ENCODE measurements at places on chromosomes 6 and 20.

DNA sequence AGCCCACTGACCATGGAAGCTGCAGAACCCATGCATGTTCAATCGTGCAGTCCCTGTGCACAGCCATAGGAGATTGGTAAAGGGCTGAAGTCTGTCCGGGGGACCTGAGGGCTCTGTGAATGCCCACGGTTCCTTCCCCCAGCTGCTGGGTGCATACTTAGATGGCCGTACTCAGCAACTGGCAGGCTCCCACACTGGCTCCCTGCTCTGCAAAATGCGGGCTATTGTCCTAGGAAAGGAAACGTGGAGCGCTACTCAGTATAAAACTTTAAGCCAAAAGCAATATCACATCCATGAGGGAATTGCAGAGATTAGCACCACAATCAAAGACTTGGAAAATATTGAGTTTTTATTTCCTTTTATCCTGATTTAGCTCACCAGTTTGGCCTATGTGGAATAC lies 202.0 kb downstream of the WDR27 start:
- no peak for DNase-seq

DNA sequence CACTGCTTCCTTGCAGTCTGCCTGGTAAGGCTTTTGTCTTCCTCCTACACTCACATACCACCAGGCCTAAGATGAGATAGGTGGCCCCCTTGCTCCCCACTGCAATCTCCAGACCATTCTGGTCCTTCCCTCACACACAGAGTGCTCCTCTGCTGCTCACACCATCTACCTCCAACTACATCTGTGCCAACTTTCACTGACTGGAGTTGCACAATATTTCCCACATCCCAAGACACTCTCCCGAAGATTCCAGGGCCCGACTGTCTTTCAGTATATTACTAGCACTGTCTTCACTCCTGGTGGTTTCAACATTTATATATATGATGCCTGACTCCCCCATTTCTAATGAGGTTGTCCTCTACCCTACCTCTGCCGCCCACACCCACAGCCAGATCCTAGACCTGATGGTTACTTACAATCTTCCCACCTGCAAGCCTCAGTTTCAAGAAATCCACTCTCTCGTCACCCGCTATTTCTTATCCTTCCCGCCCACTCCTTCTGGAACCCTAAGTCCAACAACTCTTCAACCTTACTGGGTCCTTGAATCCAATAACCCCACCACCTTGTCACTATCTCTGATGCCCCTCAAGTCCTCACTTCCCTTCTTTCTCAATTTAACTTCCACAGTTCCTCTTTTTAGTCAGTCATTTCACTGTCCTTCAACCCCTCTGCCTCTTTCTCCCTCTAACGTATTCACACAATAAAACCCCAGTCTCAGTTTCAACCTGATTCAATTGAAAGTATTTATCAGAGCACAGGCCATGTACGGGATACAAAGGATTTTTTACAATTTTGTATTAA lies 21.6 kb downstream of the RALGAPA2 start:
- no peak for DNase-seq

DNA sequence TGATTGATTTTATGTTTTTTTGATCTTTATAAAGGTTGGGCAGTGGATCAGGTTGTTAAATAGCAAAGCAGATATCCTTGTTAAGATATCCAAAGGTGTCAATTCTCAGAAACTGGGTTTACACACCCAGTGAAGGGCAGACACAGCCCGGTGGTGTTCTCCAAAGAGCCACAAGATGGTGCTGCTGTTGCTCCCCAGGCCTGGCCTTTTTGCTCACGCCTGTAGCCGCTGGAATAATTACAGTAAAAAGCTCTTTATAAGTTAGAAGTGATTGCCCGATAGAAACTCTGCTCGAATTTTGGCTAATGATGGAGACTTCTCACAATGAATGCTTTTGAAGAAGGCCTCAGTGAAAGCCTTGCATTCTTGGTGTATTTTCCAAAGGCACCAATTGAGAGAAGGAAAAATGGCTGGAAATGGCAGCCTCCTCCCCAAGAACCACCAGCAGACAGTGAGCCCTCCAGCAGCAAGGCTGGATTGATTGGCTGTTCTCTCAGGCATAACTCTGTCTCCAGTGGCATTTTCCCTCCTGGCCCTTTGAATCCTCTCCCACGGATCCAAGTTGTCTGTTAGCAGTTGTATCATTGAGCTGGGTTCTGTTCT lies 120.5 kb upstream of the CHD6 start:
- no peak for DNase-seq

- DNase-seq = no peak
Measured at GRCh38 chr20:25226433-25227316, 21.2 kb upstream of the PYGB start.

- no peak for DNase-seq
Measured at GRCh38 chr6:154289818-154290508, 66.6 kb downstream of the IPCEF1 start.

DNA sequence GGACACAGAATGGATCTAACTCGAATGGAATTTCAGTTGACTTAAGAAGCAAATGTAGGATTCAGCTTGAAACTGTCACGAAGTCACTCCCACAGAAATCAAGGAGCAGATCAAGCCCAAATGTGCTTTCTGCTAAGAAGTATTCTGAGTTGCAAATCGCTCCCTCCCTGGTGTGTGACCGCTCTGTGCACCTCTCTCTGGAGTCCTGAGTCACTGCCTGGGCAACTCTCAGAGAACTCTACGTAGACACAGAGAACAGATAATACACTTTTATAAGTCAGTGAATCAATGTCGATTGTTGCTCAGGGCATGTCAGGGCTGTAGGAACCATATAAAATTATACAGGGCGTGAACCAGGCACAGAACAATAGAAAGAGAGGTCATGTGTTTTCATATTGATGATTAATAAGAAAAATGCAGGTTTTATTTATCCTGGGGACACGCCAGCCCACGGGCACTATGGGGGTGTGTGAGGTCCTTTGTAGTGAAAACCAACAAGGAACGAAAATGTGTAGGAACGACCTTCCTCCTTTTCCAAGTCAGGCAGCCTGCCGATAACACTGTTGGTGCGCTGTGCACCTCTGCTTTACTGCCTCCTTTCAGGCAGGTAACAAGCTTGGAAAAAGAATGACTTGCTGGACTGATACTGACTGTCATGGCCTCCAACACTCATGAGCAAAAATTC lies 248.1 kb upstream of the FOXQ1 start:
- no peak for DNase-seq

- no peak for DNase-seq
Measured at GRCh38 chr6:150846641-150847040, 18.9 kb upstream of the MTHFD1L start.

GRCh38 chr20:29742699-29743100 lies 1514.8 kb upstream of the DEFB115 start:
- no peak for DNase-seq

DNA sequence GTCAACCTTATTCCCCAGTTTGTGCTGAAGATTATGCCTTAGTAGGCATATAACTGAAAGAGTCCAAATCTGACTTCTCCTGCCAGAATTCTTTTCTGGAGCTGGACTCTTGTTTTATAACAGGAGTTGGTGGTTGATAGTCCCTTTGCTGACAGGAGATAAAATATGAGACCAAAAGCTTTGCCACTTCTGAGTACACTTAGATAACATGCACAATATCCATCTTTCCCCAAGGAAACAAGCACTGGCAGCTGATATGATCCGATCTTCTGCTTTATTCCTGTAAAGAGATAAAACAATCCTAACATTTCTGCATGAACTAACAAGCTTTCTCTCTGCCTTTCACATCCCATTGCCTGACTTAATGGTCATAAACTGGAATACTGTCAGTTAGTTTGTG lies 1265.4 kb upstream of the ADGRB3 start:
- DNase-seq = no peak

DNA sequence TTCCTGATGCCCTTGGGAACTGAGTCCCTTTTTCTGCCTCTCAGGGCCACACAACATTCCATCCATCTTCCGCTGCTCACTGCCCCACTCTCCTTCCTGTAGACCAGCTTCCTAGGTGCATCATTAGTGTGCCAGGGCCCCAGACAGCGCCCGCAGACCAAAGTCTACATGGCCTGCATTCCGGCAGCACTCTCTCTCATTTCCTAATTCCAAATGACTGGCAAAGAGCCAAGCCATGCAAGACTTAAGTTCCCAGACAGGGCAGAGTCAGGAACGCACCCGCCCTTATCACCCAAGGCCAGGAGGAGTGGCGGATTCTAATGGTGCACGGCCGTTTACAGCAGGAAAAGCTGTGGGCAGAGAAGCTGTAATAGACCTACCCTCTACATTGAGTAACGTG lies 159.8 kb upstream of the ARID1B start:
- peak; percentile 57 for DNase-seq

GRCh38 chr6:114514170-114514569 lies 171.3 kb upstream of the HS3ST5 start:
- peak; percentile 13 for DNase-seq

DNA sequence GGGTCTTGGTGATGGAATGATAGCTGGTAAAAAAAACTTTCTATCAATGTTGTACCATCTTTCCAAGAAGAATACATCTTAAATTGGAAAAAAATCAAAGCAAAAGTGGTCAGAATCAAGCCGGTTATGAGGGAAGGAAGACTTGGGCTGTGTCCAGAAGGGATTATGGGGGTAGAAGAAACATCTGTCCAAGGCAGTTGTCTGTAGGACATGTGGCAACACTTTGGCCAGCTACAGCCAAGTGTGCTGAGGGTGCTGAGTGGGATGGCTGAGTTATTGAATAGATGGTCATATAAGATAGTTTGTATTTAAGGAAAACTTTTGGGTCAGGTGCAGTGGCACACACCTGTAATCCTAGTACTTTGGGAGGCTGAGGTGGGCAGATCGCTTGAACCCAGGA lies 38.4 kb downstream of the INSM1 start:
- DNase-seq = no peak

DNA sequence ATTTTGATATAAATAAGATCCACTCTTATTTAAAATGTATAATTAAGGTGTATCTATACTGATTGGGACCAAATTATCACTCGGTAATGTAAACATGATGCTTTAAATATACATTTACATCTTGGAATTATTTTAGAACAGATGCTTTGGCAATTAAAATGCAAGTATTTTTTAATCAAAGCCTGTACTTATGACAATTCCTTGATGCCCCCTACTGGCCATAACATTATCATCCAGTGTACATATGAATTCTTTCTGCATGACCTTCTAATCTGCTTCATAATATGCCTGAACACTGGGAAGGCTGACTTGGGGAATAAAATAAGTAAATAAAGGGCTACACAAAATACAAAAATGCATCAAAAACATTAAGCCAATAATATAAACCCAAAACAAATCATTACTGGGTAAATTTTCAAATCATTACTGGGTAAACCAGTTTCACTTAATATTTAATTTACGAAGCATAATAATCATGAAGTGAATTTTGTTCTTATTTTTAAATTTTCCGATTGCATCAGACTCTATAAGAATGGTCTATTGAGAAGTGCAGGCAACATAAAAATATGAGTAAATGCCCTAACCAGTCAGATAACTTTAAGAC lies 65.1 kb downstream of the CGA start:
- peak; percentile 1 for DNase-seq

DNA sequence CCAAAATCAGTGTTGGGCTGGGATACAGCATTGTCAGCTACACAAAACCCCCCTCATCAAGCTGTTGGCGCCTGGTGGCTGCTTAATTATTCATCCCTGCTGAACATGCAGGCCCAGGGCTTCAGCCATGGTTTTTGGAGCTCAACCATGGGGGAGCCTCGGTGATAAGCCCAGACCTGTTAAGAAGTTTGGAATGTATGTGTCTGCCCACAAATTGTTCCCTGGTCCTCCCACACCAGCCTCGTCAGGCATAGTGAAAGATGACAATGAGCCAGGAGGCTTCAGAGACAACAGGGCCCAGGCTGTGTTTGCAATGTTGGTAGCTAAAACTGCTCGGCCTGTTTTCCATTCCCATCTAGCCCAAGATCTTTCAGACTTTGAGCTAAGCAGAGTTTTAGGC lies 34.8 kb upstream of the SIRPA start:
- DNase-seq = no peak

DNA sequence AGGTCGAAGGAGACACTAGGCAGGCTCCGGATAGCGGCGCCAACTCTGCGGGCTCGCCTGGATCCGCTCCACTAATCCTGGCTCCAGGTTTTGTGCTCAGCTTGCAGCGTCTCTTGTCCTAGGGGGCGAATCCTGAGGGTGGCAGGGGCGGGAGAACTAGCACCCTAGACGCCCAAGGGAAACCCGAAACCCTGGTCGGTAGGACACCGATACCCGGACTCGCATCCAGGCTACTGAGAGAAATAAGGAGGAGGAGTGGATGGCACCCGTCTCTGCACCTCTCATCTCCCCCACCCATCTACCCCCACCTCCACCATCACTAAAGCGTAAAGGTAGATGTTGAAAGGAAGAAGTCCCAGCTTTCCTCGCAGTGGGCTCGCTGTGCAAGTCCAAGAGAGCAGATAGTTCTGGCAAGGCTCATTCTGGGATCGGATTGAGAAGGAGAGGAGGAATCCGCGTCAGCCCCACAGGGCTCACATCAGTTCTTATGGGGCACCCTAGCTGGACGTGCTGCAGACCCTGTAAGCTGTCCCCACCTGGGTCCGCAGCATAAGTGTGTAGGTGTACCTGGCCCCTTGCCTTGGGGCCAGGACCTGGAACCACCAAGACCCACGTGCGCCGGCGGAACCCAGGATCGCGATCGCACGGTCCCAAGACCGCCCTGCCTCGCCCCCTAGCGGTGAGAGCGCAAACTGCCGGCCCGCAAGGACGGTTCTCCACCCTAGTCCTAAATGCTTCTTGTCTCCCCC lies 6.9 kb downstream of the SLC32A1 start:
- no peak for DNase-seq

- no peak for DNase-seq
Measured at GRCh38 chr6:155589190-155589589, 133.6 kb upstream of the NOX3 start.

DNA sequence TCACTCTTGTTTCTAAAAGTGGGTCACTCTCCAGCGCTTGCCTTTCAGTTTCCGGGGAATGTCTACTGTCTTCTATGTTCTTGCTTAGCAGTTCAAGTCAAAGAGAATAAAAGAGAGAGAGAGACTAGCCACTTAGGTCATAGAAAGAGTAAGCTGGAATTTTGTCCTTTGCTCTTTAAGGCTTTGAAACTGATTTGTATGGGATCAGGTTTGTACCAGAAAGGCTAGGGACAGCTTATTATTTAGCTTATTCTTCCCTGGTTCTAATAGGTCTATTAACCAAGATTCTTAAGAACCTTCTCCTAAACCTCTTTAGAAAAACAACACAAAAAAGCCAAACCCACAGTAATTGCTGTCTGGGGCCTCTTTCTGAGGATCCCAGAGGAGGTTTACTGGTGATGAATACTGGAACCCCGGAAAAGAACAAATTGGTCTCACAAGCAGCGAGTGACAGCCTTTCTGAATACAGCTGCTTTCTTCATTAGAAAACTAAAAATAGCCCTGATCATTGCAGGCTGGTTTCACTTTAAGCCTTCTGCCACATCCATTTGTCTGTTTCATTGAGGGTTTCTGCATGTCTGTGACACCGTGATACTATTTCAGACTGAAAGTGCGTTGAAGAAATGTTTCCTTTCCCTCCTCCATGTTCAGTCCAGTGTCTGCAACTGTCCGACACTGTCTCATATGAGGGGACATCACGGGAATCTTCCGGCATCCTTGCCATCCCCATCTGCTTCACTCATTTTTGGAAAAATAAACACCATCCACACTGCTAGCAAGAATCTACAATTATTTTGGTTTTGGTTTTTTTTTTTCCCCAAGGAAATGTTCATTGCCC lies 75.1 kb upstream of the ATXN1 start:
- no peak for DNase-seq

Measured in epithelial cell of proximal tubule (primary cell).